NCI-H1417 (cell line): ENCODE measurements at places on chromosomes 3 and 15.

DNA sequence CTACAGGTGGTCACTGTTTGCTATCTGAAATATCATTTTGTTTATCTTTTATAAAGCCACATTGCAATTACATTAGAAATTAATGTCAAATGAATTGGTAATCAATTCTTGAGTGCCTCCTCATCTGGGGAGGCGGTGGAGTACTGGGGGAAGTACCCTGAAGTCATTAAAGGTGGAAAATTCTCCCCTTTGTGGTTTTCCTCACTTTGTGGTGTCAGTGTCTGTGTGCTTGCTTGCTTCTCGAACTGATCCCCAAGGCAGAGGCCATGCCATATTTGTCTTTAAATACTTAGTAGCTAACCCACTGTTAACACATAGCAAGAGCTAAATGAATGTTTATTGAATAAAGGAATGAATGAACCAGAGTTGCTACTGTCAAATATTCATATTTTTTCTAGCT lies 40.5 kb upstream of the CCK start:
- no peak for DNase-seq

GRCh38 chr3:4071481-4072184 lies 231.5 kb upstream of the SETMAR start:
- peak; percentile 18 for DNase-seq

DNA sequence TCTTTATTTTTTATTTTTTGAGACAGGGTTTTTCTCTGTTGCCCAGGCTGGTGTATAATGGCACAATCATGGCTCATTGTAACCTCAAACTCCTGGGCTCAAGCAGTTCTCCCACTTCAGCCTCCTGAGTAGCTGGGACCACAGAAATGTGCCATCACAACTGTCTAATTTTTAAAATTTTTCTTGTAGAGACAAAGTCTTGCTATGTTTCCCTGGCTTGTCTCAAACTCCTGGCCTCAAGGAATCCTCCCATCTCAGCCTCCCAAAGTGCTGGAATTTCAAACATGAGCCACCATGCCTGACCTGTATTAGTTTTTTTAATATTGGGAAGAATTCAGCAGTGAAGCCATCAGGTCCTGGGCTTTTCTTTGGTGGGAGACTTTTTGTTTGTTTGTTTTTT lies 13.6 kb upstream of the CLDN11 start:
- no peak for DNase-seq

GRCh38 chr3:99639579-99639978 lies 1.2 kb downstream of the COL8A1 start:
- peak; percentile 85 for DNase-seq

GRCh38 chr3:161372321-161373260 lies 1.3 kb upstream of the SPTSSB start:
- DNase-seq = peak; percentile 22

- no peak for DNase-seq
Observed at GRCh38 chr3:126618021-126618420, 36.9 kb downstream of the TXNRD3 start.

DNA sequence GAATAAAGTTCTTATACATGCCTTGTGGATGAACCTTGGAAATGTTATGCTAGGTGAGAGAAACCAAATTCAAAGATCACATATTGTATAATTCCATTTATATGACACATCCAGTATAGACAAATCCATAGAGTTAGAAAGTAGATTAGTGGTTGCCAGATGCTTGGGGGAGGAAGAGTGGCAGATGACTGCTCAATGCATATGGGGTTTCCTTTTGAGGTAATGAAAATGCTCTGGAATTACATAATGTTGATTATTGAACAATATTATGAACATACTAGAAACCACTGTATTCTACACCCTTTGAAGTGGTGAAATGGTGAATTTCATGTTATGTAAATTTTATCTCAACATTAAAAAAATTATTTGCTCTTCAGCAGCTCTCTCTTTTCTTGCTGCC lies 100.8 kb downstream of the DHX36 start:
- no peak for DNase-seq

DNA sequence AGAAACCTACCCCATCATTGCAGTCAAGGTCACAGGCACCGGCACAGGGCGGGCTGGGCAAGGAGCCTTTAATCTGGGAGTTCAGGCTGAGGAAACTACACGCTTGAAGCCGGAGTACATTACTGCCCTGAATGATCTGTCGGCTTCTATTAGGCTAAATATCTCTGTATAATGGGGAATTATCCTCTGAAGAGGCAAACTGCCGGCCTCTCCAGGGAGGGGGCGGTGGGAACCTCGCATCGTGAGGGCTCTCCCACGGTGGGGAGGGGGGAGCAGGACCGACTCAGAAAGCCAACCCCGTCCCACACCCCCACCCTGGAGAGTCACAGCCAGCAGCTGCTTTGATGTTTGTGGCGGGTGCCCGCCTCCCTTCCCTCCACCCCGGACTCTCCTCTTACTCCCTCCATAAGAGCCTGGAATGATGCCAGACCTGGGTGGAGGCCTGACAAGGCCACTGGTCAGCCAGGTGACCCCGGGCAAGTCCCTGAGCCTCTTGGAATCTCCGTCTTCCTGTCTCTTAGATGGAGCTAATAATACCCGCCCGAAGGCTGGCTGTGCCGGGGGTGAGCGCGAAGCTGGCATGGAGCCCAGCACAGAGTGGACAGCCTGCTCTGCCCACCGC lies 63.4 kb upstream of the LINGO1 start:
- no peak for DNase-seq

- peak; percentile 26 for DNase-seq
Observed at GRCh38 chr15:86837294-86838061, 757.8 kb downstream of the AGBL1 start.

GRCh38 chr3:45700570-45701073 lies 11.4 kb downstream of the SACM1L start:
- DNase-seq = no peak

GRCh38 chr15:77066971-77067690 lies 3.8 kb downstream of the TSPAN3 start:
- peak; percentile 58 for DNase-seq

- DNase-seq = no peak
Observed at GRCh38 chr3:188360364-188360881, 206.5 kb downstream of the LPP start.

DNA sequence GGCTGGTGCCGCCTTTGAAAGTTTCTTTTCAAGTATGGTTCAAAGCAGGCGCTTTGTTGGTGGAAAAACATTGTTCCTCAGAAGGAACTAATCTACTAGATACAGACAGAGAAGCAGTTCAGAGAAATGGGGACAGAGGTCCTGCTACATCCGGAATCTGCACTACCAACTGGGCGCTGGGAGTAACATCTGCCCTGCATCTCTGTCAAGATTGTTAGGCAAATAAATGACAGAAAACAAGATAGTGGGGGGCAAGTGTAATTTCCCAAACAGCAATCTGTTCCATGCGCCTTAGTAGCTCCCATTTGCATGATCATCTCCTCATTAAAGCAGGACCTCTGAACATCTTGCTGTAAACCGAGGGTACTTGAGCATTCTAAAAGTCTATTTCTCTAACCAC lies 17.4 kb downstream of the TLE3 start:
- no peak for DNase-seq

DNA sequence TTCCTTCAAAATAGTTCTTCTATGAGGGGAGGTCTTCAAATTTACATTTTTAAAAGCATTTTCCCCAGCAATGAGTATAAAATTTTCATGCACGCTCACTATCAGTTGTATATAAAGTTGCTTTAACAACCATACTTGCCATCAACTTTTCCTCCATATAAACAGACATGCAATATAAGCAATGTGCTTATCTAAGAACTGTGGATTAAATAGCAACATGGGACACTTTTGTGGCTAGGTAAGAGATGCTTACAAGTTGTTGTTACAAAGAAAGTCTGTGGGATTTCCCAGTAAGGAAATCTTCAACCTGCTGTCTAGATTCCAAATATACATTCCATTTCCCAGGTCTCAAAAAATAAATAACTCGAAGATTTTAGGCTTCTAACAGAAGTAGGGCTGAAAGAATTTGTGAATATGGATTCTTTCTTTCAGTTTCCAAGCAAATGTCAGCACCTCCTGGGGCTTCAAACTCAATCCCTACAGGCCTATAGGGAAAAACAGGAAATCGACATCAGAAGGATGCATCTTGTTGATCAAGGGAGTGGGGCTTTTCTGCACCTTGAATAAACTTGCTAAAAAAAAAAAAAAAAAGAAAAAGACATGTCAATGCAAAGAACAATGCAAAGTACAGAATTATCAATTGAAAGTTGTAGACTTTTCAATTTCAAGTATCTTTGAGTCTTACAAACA lies 16.1 kb downstream of the TNIK start:
- DNase-seq = no peak

GRCh38 chr3:128254066-128254590 lies 100.8 kb downstream of the EEFSEC start:
- DNase-seq = no peak

- DNase-seq = no peak
Observed at GRCh38 chr3:114093016-114093380, 36.5 kb downstream of the QTRT2 start.

- no peak for DNase-seq
Observed at GRCh38 chr15:76973362-76973743, 21.6 kb upstream of the PSTPIP1 start.

DNA sequence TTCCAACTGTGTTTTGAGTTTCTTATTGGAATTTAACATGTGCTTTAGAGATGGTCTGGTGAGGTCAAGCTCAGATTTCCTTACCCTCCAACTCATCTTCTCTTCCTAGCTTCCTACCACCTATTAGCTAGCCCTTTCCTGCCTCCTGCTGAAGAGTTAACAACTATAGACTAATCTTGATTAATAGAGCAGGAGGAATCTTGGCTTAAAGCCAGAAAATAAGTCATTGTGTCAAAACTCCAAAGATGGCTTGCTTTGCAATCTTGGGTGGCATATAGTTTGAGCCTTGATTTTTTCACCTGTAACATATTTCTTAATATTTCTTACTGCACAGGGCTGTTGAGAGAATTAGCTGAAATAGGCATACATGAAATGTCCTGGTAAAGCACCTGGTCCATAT lies 27.3 kb downstream of the BCL2L10 start:
- DNase-seq = peak; percentile 9

DNA sequence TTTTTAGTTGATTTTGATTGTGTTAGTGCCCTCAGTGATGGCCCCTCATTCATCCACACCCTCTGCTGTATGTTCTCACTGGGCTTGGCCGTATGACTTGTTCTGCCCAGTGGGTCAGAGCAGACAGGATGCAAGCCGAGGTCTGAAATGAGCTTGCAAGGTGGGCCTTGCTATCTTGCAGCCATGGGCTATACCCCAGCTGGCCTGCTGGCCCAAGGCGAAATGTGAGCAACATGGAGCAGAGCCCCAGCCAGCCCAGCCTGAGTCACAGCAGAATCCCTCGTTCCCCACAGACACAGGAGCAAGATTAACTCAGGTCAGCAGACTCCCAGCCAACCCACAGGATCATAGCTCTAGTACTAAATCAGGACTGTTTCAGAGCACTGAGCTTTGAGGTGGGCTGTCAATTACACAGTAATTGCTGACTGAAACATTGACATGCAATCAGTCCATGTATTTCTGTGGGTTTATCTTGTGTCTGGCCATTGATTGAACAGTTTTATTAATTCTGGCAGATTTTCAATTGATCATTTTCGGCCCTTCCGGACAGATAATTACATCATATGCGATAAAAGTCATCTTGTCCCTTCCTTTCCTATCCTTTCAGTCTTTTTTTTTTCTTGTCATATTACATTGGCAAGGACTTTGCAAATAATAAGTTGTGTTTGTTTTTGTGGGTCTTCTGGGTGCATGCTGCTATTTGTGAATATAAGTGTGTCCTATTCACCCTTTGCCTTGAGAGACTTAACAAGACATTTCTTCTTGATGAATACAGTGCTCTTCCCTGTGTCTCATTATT lies 27.1 kb downstream of the KLF15 start:
- DNase-seq = no peak

DNA sequence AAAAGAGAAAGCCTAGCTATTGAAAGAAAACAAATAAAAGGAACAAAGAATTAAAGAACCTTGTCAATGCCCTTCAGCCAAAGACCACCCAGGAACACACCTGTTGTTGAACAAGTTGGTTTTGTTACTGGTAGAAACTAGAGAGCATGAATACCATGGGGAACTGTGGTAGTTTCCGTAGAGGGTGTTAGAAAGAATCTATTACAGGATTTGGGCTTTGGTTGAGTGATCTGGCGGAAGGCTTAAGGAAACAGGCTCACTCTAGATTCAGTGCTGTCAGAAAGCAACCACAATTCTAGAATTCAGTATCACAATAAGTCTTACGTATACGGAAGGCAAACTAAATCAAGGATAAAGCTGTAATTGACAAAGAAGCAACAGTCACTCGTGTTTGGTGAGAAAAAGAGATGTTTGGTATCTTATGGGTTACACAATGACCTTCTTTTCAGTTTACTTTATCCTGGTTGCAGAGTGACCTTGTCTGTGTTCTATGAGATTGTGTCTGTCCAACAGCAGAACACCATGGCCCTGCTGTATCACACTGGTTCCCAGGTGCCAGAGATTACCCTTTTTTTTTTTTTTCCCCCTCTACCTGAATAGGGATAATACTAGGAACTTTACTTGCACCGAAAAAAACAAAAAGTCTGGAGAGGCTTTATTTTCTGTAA lies 265.9 kb downstream of the SHQ1 start:
- DNase-seq = no peak

GRCh38 chr3:30146978-30147377 lies 459.4 kb upstream of the TGFBR2 start:
- no peak for DNase-seq

GRCh38 chr15:74442604-74443003 lies 8.8 kb upstream of the SEMA7A start:
- DNase-seq = no peak

GRCh38 chr15:25848784-25849156 lies 14.4 kb downstream of the ATP10A start:
- no peak for DNase-seq

DNA sequence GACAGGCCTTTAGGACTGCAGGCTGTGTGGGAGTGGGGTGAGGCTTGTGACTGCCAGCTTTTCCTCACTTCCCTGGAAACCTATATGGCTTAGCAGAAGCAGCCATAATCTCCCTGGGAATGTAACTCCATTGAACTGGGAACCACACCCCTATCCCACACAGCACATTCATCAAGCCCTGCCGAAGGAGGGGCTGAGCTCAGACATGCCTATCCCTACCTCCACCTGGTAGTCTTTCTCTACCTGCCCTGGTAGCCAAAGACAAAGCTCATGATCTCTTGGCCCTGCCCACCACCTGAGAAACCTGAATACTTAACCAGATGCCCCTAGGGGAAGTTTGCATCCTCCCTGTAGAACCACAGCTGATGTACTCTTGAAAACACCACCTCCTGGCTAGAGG lies 219.8 kb downstream of the UNC13C start:
- DNase-seq = no peak

- no peak for DNase-seq
Observed at GRCh38 chr3:23966328-23966727, 21.2 kb downstream of the NR1D2 start.

- no peak for DNase-seq
Observed at GRCh38 chr3:156978481-156978961, 152.4 kb downstream of the LEKR1 start.

GRCh38 chr3:50320853-50321335 lies 1.7 kb downstream of the HYAL2 start:
- peak; percentile 84 for DNase-seq

DNA sequence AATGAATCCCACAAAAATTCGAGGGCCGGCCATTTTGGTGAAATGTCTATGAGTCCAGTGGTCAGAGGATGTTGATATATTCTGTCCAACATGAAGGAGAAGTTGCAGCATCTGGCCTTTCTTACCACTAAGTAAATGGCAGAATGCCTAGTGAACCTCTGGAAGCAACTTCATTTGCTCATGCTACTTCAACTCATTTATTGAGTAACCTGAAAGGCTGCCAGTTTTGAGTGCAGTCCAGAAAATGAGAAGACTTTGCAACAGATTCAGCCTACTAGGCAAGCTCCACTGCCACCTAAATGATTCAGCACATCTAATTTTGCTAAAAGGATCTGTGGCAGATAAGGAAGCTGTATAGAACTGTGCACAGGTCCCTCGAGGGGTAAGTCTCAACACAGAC lies 265.0 kb downstream of the OPA1 start:
- DNase-seq = no peak
